ENCODE measurements at places on chromosomes 16 and 17.

GRCh38 chr17:64356304-64356686, 34.4 kb downstream of the PECAM1 start:
- DNase-seq, result no peak

DNA sequence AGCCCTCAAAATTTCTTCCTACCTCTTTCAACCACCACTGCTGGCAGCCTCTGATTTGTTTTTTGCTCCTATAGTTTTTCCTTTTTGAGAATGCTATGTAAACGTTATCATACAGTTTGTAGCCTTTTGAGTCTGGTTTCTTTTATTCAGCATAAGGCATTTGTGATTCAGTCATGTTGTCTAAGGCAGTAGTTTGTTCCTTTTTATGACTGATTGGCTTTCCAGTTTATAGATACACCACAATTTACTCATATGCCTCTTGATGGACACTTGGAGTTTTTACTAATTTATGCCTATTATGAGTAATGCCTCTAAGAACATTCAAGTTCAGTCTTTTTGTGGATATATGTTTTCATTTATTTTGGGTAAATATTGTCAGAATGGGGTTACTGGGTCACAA, 136.6 kb downstream of the CHD9 start:
- DNase-seq, result no peak

DNA sequence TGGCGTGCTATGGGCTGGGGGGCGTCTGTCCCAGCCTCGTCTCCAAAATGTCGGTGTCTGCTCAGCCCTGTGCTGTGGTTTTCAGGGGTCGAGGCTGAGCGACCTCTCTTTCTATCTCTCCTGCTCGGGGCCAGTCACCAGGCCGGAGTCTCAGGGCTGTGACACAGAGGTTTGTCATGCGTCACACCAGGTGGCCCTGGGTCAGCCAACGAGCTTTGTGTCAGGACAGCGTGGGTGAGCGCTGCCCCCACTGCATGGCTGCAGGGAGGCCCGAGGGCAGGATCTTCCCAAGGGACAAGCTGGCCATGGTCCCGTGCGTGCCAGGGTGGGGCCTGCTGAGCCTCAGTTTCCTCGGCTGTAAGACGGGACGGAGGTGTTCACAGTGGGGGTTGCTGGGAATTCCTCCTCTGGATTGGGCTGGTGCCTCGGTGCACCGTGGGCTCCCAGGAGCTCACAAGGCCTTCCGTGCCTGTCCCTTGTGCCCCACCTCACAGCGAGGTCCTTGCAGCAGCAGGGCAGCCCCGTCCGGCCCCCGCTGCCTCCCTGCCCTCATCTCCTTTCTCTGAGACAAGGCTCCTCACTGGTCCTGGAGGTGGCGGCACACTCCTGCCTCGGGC, 50.5 kb downstream of the CBFA2T3 start:
- DNase-seq, result no peak

DNA sequence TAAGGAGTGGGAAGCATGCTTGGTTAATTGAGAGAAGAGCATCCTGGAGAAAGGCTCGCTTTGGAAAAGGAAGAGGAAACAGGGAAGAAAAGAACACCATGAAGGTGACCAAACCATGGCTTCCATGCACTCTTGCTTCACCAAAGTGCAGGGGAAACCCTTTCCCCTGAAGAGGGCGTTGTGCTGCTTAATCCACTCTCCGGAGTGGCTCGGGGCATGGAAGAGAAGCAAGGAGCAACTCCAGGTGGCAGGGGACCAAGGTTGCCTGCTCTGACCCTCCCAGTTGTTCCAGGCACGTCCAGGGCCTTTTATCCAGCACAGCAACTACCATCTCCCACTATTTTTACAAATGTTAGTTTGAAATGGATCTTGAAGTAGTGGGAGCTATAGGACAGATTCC, 108.1 kb downstream of the STX8 start:
- no peak for DNase-seq

- no peak for DNase-seq
Observed at GRCh38 chr17:58741121-58741625, 14.5 kb upstream of the PPM1E start.

- no peak for DNase-seq
Observed at GRCh38 chr16:55037046-55037445, 106.4 kb downstream of the IRX5 start.

- no peak for DNase-seq
Observed at GRCh38 chr17:14780097-14780651, 479.3 kb downstream of the HS3ST3B1 start.

- DNase-seq, result peak; percentile 63
Observed at GRCh38 chr16:88784074-88784855, 755 bp downstream of the PIEZO1 start.

- DNase-seq, result no peak
Observed at GRCh38 chr16:720447-720989, 428 bp upstream of the ANTKMT start.

DNA sequence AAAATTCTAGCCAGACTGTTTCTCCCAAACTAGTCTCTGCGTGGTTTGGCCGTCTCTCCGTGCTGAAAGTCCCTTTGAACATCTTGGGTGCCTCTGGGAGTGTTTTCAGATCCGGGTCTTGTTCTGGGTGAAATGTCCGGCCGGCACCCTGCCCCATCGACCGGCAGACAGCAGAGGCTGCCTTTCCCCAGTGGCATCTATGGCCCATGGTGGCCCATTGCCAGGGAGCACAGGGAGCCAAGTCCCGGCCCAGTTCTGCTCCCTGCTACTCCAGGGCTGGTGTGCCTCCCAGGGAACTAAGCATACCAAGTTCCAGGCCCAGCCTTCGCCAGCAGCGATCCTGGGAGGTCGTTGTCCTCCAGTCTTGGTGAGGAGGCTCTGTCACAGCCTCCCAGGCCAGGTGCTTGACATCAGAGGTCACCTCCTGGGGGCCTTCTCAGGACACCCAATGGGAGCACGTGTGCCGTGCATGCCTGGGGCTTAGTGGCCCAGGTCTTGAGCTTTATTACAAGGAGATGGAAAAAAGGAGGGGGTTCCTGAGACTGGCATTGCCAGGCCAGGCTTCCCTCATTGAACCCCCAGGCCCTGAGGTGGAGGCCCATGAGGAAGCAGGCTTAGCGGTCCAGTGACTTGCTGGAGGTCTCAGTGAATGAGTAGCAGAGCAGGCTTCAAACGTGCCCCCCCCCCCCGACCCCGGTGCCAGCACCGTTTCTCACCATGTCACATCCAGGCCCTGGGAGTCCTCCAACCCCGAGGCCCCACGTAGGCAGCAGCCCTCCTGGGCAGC, 54.0 kb downstream of the PGS1 start:
- DNase-seq, result no peak

DNA sequence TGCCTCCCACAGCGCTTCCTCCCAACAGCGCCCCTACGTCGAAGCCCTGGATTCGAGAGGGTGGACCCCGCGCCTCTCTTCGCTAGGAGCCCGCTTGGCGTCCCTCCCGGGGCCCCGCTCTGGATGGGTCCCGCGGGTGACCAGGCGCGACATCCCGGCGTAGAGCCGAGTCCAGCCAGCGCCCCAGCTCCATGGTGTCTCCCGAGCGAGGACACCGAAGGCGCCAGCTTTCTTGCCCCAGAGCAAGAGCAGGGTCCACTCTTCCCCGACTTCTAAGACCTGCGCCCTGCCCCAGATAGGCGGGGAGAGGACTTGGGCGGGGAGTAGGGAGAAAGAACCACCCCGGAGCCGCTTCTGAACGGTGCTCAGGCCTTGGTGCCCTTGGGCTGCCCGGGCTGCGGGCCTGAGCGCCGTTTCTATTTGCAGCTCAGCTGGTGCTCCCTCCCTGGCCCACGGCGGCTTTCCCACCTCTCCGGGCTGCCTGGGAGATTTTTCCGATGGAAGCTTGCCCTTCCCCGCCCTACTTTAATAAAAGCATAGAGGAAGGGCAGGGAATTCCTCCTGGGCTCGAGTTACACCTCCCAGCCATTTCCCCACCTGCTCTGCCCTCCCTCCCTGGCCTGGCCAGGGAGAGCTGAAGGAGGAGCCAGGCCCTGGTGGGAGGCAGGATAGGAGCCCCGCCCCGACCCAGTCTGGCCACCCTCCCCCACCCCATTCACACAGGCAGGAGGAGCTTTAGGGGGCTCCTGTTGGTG, 1.8 kb downstream of the MMP15 start:
- no peak for DNase-seq

GRCh38 chr16:50403491-50403890, 34.7 kb upstream of the BRD7 start:
- DNase-seq, result no peak

- no peak for DNase-seq
Observed at GRCh38 chr16:88290850-88291830, 91.6 kb upstream of the ZNF469 start.

- DNase-seq, result no peak
Observed at GRCh38 chr17:69723741-69724140, 309.2 kb downstream of the MAP2K6 start.

DNA sequence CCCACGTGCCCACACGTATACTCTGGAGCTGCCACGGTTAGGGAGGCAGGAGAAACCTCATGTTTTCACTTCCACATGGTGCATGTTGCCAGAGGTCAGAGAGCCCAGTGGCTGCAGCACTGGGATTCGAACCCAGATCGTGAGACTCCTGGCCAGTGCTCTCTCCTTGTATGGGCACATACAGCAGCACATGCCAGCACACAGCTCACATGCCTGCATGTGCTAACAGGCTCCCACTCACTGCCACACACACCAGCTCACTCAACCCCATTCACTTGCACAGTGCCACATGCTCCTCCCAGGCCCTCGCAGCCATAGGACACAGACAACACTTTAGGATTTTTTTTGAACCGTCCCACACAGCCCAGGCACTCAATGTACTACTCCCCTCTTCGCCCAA, 49.5 kb upstream of the MRPS23 start:
- no peak for DNase-seq

DNA sequence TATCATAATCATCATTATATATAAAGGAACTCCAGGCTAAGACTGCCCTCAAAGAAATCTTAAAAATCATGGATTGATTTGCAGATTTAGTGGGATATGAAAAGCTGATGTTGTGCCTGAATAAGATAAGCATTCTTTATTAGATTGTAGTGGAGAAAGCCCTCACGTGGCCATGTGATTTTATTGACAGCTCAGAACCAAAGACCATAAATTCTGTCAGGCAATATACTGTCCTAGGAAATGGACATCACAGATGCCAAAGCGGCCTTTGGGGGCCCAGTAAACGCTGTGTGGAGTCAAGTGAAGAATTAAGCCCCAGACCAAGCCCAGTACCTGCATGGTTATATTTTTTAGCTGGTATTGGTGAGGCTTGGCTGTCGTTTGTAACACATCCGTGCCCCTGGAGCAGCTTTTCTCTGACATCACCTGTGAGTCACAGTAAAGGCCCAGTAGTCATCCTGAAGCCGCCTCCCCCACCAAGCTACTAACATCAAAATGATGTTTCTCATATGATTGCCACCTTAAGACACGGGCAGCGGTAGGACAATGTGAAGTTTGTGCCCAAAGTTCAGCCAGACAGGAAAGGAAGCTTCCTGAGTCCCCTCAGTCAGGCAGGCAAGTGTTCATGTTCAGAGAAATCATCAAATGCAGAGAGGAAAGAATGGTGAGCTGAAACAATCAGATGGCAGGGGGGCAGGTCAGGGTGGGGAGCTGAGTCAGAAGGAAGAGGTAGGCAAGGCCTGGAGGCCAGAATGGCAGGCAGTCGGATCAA, 209.4 kb downstream of the IRX3 start:
- DNase-seq, result no peak

- DNase-seq, result peak; percentile 31
Observed at GRCh38 chr17:80991645-80992076, at the start of gene CHMP6. Gene CHMP6, plus strand, starts transcription at chr17:80991841. Its CDS starts 78 bp downstream, at chr17:80991919.

- no peak for DNase-seq
Observed at GRCh38 chr16:20628213-20628612, 52.0 kb upstream of the ACSM2B start.

DNA sequence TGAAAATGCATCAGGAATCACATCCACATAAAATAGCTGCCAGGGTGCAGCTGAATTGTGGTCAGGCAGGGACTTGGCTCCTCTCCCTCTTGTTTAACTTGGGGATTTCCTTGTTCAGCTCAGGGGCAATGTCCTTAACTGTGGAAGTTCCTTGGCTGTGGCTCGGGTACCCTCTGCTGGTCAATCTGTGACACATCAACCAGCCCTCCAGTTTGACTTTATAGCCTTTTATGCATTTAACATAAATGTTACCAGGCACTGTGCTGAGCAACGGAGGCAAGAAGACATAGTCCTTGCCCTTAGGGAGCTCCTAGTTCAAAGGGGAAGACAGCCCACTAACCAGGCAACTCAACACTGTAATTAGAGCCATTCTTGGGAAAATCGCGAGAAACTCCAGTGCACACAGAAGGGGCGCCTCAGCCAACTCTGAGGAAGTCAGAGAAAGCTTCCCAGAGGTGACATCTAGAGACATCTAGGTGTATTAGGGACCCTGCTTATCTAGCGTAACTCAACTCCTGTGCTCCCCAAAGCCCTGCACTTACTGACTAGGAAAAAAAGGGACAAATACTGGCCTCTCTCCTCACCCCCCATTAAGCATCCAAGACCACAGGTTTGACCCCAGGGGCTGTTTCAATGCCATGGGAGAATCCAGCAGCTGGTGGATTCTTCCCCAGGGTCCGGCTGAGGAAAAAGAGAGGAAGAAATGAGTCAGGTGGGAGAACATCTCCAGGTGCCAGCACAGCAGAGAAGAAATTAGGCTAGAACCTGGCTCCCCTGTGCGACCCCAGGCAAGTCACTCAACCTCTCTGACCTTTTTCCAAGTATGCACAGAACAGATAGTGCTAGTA, 17.3 kb upstream of the EEF2K start:
- peak; percentile 81 for DNase-seq

DNA sequence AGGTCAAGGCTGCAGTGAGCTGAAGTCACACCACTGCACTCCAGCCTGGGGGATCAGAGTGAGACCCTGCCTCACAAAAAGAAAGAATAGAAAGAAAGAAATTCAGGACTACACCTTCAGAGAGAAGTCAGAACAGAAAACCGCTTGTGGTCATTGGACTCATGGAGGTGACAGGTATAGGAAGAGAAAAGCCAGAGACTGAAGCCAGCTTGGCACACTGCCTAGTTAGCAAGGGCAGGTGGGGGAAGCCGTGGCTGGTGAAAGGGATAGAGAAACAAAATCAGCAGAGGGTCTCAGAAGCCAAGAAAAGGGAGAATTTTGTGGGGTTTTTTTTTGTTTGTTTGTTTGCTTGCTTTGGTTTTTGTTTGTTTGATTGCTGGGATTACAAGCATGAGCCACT, 32.9 kb upstream of the SKAP1 start:
- DNase-seq, result no peak

- no peak for DNase-seq
Observed at GRCh38 chr16:23520500-23520899, 10.2 kb upstream of the GGA2 start.

Measured in hematopoietic multipotent progenitor cell treated with erythropoietin and hydrocortisone succinate and interleukin-3 and kit ligand, for 17 days (in vitro differentiated cells).